ENCODE measurements at places on chromosomes 1 and 21.

DNA sequence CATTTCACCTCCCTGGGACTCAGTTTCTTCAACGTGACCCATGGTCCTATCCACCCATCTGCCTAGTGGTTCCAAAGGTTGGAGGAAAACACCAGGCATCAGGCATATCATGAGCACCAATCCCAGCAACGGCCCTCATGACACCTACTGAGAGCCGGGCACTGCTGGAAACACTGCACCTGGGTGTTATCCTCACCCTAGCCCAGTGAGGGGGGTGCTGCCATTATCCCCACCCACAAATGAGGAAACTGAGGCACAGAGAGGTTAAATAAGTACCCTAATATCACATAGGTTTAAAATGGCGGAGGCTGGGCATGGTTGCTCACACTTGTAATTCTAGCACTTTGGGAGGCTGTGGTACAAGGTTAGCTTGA lies 206.9 kb downstream of the MATN1 start:
- no peak for DNase-seq

DNA sequence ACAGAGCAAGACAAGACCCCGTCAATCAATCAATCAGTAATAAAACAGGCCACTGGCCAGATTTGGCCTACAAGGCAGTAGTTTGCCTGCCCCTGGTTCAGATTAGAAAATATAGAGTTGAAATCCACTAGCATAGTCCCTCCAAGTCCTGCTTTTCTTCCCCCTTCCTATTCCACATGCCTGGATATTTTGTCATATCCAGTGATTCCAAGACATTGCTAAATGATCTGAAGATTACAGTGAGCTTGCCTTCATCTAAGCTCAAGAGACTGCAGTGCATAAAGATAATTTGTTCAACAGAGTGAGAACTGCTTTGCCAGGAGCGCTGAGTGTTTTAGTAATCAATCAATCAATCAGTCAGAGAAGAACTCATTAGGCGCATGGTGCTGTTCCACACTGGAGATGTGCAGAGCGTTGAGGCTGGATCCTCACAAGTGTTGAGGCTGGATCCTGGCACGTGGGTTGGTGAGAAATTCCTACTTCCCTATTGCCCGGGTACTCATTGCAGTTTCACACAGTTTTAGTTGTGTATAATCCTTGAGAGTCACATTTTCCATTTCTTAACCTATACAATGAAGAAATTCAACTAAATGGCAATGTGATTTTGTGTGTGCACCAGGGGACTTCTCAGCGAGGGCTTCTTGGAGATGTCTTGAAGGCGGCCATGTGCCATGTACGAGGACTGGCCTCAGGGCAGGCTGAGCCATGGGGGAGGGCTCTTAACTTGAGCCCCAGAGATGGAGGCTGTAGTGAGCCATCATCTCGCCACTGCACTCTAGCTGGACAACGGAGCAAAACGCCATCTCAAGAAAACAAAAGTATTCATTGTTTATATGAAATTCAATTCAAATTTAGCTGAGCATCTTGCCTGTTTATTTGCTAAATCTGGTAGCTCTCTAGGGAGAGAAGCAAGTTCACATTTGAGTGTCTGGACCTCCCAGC lies 76.3 kb downstream of the TOMM20 start:
- no peak for DNase-seq

DNA sequence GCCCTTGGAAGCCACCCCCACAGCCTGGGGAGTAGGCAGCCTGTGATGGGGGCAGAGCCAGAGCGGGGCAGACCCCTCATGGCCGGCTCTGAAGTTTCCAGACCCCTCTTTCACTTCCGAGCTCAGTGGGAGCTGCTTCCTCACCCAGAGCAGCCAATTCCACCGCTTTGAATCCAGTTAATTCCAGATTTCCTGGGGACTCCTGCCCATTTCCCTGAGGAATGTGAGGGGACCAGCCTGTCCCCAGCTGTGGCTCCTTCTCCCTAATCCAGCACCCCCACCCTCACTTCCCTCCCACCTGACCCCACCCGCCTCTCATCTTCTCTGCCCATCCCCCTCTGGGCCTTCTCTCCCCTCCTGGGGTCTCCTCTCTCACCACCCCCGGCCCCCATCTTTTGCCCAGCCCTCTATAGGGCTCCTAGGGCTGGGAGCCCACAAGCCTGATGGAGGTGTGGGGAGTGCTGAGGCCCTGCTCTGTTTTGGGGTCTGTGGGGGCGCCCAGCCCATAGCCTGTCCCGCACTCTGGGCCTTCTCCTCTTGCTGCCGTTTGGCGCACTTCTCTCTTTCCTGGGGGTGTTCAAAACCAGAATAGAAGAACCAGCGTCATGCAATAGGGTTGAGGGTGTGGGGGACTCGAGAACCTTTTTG lies 26.2 kb upstream of the TNFRSF1B start:
- no peak for DNase-seq

DNA sequence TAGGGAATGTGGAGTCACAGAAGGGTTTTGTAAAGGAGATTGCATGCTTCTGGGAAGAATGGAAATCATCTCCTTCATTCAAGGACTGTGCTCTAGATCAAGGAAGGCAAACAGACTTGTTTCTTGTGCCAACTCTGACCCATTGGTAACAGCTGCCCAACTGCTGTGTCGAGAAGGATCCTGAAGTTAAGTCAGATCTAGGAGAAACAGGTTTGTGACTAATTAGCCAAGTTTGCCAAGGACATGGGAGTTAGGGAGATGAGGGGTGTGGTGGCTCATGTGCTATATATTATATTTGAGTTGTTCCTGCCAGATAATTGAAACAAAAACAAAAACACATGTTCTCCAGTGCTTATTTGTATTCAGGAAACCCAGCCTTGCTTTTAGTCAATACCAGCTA lies 251.2 kb upstream of the USP24 start:
- DNase-seq: no peak

DNA sequence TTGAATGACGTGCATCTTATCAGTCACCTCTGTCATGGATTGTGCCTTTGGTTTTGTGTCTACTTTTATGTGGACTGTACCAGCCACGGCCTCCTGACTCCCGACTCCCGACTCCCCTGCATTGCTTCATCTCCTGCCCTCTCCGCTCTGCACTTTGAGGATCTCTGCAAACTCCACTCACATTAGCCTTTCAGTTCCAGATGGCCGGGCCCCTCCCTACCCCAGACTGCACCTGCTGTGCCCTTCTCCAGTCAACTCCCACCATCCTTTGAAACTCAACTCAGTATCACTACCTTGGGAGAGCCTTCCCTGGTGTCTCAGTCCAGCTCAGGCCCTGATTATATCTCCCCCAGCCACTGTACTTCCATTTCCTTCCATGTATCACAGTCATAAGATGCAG lies 71.4 kb downstream of the MDM4 start:
- no peak for DNase-seq

- no peak for DNase-seq
These were observed 63.8 kb downstream of the ARHGEF16 start for GRCh38 chr1:3518256-3518655.

GRCh38 chr1:145782272-145783099 lies 41.4 kb downstream of the RNF115 start:
- no peak for DNase-seq

DNA sequence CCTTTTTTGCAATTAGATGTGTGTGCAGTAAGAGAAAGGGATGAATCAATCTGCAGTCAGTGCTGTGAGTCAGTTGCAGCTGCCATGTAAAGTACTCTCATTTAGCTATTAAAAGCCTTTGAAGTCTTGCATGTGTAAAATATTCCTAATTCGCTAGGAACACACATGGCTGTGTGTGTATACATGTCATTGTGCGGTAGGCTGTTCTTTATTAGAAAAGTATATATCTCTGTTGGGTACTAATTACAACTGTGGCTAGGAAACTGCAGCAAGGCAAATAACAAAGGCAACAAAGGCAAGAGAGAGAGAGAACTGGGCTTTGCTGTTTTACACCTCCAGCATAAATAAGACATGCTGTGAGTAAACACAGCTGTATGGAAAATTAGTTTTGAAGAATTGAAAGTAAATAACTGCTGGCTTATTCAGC lies 41.7 kb downstream of the EPB41 start:
- peak; percentile 23 for DNase-seq

DNA sequence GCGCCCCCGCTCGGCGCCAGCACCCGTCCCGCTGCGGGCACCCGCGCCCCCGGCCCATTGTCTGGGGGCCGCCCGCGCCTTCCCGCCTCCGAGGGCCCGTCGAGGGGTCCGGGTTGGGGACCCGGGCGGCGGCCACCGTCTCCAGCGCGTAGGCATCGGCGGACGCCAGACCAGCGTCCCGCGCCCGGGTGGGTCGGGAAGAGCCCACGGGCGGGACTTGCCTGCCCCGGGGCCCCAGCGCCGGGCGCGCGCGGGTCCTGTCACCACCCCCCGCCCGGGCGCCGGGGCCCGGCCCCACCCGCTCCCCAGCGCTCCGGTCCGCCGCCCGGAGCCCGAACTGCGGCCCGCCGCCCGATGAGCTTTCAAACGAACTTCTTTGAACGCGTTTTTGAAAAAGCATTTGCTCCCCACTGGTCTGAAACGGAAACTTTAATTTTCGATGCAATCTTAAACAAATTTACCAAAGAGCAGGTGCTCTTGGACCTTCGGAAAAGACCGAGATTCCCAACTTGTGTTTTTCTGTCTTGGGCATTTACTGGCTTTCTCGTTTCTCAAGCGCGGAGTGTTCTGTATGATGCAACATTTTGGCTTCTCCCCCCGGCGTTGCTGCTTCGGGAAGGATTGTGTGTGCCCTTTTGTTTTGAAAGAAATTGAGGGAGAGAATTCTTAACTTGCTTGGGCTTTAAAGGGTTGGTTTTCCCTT lies 615 bp downstream of the CLIC4 start:
- no peak for DNase-seq

DNA sequence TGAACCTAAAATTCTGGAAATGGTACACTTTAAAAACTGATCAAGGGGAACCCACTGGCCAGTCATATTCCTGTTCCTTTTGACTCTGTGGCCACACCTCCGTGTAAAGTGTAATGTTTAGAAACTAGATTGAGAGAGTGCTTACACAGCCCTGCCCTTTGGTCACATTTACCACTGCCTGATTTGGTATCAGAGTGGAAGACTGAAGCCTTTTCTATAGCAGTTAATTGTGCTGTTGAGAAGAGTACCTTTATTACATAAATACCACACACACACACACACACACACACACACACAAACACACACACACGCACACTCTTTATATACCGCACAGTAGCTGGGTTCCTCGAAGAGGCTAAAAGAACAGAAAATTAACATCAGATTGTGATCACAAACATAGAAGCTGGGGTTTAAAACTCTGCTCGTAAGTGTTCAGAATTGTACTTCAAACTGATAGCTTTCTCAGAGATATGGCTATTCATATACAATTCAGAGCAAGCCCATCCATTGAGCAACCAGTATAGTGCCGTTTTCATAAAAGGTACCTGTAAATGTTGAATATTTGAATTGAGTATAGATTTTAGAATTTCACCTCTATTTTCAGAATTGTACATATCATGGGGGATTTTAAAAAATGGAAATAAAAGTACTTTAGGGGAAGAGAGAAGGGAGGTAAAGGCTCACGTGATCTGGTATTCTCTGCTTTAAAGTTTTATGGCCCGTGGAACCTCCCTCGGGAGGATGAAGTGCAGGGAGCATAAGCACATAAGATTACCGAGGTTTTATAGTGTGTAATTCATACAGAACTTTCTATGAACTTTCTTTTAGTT lies 37.5 kb downstream of the CAMTA1 start:
- DNase-seq: no peak

- DNase-seq: no peak
These were observed 94.1 kb upstream of the ATP1B1 start for GRCh38 chr1:169012416-169012815.

- DNase-seq: no peak
These were observed 99.0 kb upstream of the C1orf105 start for GRCh38 chr1:172321451-172321850.

GRCh38 chr1:32361674-32362473 lies 411 bp downstream of the FAM229A start:
- DNase-seq: peak; percentile 63

DNA sequence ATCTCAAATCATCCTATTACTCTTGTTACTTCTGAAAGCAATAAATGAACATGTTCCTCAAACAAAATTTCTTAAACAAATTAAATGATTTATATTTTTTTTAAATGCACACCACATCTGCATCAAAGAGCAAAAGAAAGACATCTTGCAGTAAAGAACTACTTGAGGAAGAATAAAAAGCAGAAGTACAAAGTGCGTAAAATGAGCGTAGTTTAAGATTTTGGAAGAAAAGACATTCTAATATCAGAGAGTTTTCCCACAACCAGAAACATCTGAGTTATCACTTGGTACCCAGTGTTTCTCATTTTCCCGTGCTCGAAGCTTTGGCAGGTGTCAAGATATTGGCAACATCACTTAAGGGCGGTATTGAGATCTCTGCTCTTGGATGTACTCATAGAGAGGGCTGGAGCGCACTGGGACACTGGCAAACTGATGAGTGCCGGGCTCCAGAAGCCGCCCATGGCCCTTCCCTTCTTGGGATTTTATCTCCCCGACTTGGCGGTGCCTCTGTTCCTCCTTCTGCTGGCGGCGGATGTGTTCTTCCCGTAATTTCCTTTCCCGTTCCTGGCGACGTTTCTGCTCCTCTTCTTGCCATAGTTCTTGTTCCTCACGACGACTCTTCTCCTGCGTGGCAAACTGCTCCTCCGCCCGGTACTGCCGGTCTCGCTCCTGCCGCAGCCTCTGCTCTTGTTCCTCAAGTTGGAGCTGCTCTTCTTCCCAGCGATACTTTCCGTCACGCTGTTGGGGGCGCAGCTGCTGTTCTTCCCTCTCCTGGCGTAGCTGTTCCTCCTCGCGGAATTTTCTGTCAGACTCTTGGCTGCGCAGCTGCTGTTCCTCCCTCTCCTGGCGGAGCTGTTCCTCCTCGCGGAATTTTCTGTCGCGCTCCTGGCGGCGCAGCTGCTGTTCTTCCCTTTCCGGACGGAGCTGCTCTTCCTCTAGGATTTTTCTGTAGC lies 7.9 kb downstream of the TCHH start:
- DNase-seq: no peak

DNA sequence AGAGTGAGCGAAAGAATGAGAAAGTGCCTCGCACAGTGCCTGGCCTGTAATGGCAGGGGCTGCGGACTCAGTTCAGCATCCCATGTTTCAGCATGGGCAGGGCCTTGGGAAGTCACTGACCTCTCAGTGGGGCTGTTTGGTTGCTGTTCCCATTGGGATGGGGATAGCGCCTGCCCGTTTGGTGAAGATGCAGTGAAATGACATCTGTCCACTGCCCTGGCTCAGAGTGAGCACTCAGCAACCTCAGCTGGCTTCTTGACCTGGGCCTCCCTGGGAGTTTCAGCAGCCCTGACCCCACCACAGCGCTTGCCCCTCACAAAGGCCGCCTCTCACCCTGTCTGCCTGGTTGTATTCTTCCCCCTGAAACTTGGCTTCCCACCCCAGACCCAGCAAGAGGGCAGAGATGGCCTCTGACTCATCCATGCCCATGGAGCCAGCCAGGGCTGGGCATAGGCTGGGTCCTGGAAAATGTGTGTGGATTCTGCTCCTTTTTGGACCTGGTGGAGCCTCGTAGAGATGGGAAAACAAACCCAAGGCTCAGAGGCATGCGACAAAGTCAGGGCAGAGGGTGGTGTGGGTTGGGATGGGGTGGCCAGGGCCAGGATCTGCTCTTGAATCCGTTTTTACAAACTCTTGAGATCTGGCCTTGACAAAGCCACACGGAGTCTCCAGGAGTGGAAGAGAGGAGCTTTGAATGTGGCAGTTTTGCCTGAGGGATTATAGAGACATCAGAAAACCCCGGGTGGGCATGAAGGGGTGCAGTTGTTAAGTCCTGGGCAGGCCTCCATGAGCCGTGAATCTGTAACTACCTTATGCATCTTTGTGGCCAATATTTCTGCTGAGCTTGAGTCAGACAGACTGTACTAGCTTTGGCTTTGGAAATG lies 1.2 kb downstream of the XKR8 start:
- DNase-seq: no peak

Data from hippocampal formation (tissue), 2 donors.